ENCODE measurements at places on chromosomes 6 and 20.

- no peak for DNase-seq
These were observed 198.3 kb downstream of the PLCB1 start for GRCh38 chr20:8330319-8330784.

- no peak for DNase-seq
These were observed 66.6 kb downstream of the PREX1 start for GRCh38 chr20:48761023-48761785.

DNA sequence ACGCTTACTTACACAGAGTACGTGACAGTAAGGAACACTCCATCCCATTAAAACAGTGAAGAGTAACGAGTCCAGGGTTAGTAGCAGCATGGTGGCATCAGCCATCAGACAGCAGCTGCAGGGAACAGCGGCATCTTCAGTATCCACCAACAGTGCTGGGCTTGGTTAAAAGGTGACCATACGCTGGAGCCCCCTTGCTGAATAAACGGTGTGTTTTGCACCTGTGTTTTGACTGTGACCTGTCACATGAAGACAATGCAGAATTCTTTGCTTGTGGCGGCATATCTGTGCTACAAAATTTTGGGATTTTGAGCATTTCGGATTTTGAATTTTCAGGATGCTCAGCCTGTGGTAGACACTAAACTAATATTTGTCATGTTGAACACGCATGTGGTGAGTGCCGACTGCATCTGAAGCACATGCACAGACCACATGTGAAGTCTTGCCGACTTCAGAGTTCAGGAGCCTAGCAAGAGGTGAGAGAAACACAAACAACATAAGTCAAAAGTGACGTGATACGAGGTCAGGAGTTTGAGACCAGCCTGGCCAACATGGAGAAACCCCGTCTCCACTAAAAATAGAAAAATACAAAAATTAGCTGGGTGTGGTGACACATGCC lies 69.3 kb upstream of the FRMD1 start:
- no peak for DNase-seq

DNA sequence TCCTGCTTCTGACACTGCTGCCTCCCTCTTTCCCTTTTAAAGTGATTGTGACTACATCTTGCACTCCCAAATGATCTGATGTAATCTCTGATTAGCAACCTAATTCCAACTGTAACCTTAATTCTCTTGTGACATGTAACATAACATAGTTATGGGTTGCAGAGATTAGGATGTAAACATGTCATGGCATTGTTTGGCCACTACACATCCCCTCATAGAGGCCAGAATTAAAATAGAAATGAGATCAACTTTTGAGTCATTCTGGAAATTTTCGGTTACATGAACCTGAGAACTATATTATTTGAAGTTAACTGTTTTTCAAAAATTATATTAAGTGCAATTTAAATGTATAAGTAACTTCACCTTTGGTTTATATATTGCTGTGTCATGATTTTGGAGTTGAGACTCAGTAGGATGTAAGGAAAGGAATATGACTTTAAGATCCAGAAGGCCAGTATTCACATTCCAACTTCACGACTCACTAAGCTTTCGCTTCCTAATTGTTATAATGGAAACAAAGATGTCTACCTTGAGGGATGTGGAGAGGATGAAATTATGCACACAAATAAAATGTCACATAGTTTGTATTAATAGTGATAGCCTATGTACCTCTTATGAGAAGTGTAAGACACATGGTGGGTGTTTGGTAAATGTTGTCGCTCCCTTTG lies 611.9 kb upstream of the MAP3K7 start:
- no peak for DNase-seq

DNA sequence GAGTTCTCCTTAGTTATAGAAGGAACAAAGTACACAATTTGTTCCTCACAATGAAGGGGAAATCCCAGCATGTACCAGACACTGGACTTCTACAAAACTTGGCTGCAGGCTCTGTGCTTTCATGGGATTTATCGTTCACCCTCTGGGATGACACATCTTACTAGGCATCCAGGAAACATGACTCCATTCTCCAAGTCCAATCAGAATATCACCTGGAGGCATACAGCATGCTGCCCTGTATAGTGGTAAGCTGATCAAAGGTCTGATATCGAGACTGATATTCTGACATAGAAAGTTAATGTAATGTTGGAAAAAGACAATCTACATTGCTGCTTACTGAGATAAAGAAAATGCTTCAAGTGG lies 6.7 kb downstream of the RWDD2A start:
- no peak for DNase-seq
